ENCODE measurements at places on chromosomes 1 and 21.
A peak's percentile ranks its signal among the peaks of the same experiment; 100 is the strongest.

- no peak for DNase-seq
These were observed 49.2 kb downstream of the ALG14 start for GRCh38 chr1:95023399-95024043.

DNA sequence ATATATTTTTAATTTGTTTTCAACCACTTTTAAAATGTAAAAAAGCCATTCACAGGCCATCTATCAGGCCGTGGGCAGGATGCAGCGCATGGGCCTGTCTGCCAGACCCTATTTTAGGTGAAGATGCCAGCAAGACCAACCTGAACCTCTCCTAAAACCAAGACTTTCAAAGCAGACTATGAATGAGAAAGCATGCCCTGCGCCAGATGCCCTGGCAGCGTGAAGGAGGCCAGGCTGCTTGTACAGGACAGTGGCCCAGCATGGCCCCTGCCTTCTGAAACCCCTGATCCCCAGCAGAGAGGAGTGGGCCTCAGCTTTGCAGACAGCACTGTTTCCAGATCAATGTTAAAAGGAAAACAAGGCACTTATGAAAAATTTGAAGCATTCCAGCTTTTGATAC, 31.6 kb downstream of the WDR4 start:
- DNase-seq, result no peak

GRCh38 chr21:31744182-31744800, 12.4 kb upstream of the SCAF4 start:
- no peak for DNase-seq

- DNase-seq, result no peak
These were observed 142.8 kb upstream of the COA6 start for GRCh38 chr1:234230414-234230862.

DNA sequence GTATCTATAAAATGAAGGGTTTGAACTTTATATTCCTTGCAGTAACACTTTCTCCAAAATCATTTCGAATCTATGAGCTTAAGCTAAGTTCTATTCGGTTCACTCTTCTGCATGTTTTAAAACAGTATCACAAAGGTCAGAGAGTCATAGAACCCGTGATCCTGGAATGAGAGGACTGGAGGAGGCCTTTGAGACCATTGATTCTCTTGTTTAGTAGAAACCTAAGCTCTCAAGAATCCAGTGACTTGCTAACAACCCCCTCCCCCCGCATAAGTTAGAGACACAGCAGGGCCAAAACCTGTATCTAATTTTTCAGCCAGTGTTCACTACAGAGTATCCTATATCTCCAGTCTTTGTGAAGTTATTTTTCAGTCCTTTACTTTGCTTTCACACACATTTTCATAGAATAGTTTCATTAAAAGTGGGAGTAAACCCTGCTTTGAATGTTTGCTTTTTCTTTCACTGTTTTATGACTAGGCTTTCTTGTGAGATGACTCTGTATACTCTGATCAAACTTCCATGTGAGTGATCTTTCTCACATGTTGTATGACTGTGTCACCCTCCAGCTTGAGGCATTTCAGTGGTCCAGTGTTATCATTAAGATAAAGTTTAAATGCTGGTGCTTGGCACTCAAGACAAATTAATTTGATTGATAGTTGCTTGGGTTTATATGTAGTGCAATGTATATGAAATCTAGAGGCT, 275.4 kb upstream of the SGIP1 start:
- no peak for DNase-seq

DNA sequence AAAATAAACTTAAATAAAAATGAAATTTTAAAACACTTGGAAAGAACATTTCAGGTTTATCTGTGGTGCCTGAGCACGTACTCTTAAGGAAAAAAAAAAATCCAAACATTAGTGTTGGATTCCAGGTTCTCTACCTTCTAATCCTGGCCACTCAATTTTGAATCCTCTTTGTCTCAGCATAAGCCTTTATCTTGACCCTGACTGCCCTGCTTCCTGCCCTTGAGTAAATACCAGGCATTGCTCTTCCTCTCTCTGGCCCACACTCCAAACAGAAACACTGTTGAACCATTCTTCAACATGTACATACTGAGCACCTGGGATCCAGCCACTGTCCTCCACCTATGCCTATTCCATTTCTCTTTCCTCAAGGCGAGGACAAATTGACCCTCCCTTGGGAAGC, 11.4 kb upstream of the VANGL1 start:
- DNase-seq, result no peak

GRCh38 chr1:150961756-150962155, 12.9 kb downstream of the CERS2 start:
- no peak for DNase-seq

GRCh38 chr1:224623743-224624333, 7.7 kb downstream of the CNIH3 start:
- DNase-seq, result peak; percentile 82
